ENCODE measurements at places on chromosomes 13 and 19.
A peak's percentile ranks its signal among the peaks of the same experiment; 100 is the strongest.

DNA sequence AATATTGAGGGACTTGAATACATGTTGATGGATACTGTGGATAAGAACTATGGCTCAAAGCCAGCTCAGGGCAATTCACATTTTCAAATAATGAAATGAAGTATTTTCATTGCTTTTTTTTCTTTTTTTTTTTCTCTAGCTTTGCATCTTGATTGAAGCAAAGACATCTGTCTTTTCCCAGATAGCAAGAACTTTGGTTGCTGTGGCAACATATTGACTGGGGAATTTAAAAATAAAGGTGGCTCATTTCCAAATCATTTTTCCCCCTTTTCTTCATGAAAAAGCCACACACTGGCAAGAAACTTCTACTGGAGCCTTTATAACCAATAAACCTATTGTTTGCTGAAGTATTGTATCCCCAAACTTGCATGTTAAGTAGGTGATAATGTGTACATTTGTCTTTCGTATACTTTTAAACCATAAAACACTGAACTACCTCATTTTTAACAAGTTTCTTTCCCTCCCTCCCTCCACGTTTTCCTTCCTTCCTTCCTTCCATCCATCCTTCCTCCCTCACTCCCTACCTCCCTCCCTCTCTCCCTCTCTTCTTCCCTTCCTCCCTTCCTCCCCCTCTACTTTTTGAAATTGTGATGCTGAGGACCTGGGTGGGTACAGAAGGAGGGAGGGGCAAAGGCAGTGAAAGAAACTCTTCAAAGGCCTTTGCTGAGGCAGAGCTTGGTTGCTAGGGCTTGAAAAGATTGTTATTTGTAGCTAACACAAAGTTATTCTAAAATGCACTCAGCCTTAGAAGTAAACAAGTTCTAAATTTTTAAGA is 343.5 kb upstream of the SPRY2 start:
- DNase-seq: no peak

- peak; percentile 7 for DNase-seq
Measured at GRCh38 chr19:24140099-24140498, 53.1 kb downstream of the ZNF254 start.

- DNase-seq: no peak
Measured at GRCh38 chr19:30810726-30811125, 438.5 kb downstream of the ZNF536 start.

GRCh38 chr13:30618930-30619279 is 1.2 kb downstream of the USPL1 start:
- DNase-seq: no peak

GRCh38 chr19:24059563-24060295 is 27.3 kb upstream of the ZNF254 start:
- DNase-seq: no peak

DNA sequence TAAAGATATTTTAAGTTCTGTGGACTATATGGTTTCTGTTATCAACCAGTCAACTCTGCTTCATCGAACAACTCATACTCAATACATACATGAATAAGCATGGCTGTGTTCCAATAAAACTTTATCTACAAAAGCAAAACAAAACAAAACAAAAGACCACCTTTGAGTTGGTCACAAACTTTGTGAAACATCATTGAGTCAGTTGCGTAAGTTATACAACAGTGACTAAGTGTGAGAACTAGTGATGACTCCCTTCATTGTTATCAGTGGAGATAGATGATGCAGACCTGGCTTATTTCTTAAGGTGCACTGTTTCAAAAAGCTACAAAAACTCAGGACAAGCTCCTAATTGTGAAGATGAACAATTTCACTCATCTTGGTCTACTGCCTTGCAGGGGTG is 14.5 kb upstream of the KLK4 start:
- DNase-seq: no peak

- peak; percentile 87 for DNase-seq
Measured at GRCh38 chr13:111115965-111116521, 933 bp downstream of the ARHGEF7 start.

DNA sequence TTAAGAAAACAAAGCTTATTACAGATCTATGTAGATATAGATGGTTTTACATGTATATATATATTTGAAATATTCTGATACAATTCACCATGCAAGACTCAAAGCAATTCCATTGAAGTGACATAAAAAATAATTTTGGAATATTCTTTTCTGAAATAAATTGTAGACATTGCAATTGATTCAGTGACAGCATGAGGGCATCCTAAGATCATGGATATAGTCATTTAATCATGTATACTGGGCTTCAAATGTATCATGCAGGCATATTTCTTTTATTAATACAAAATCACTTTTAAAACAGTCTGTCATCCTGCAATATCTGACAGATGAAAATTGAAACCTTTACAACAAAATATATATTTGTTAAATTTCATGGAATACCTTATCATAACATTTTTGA is 286.7 kb upstream of the SLITRK6 start:
- DNase-seq: no peak

DNA sequence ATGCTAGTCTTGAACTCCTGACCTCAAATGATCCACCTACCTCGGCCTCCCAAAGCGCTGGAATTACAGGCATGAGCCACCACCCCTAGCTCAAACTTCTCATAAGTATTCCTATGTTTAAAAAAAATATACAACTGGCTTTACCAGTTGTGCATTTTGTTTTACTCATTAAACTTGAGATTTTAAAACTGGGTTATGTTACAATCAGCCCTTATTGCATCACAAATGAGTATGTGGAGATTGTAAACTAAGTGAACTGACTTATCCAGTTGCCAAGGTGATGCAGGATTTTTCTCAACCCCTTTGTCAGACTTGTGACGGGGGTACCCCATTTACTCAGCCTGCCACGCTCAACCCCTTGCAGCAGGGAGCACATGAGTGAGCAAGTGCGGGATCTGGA is 14.4 kb upstream of the GTF2F2 start:
- peak; percentile 47 for DNase-seq

DNA sequence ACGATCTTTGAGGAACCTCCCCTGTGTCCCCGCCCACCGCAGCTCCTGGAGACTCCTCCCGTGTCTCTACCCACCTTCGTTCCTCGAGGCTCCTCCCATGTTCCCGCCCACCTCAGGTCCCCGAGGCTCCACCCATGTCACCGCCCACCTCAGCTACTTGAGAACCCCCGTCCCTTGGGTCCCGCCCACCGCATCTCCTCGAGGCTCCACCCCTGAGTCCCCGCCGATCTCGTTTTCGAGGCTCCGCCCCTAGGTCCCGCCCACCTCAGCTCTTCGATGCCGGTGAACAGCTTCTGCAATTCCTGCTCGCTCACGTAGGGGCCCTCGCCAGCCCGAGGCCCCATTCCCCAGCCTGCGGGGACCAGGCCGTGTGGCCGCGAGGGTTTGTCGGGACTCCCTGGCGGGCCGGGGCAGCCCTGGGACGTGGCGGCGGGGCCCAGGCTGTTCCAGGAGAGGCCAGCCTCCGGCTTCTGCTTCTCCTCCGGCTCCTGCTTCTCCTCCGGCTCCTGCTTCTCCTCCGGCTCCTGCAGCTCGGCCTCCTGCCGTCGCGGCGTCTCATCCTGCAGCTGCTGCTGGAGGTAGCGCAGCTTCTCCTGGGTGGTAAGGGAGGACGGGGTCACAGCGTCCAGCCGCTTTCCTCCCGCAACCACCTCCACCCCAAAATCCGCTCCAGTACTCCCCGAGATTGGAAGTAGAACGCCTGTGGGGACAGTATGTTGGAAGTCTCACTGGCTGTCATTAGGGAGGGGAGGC is 16.7 kb downstream of the TSKS start:
- peak; percentile 46 for DNase-seq

DNA sequence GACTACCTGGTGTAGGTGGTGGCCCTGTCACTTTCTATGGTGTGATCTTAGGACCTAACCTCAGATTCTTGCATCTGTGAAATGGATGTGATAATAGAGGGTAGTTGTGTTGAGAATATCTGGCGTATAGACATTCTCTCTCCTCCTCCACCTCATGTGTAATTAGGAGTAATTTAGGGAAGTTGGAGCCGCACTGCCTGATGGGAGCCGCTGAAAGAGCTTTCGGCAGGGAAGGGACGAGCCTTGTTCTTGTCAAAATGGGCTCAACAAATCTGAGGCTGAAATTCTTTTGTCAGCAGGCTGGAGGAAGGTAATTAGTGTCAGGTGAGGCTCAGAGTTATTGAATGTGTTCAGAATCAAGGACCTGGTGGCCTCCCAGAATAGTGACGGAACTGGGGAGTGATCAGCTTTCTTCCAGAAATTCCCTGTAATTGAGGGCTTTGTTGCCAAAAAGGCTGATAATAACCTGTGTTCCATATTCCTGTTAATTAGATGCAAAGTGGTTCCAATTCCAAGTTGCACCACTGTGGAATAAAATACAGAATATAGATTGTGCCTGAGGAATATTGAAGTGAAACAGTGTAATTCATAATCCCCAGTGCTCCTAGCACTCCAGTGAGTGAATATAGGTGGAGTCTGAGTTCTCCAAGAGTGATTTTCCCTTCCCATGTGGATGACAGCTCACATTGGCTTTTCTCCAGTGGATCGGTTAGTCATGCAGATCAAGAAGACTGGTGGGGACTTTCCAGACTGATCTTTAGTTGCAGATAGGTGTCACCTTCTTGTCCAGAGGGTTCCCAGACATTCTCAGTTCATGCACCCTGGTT is 47.5 kb downstream of the SPATA13 start:
- DNase-seq: peak; percentile 62
